CD4-positive, alpha-beta T cell treated with Interleukin-15 for 1 hour (primary cell): ENCODE measurements at places on chromosomes 12 and 14.

GRCh38 chr12:110137786-110138185, 13.6 kb downstream of the IFT81 start:
- no peak for DNase-seq

DNA sequence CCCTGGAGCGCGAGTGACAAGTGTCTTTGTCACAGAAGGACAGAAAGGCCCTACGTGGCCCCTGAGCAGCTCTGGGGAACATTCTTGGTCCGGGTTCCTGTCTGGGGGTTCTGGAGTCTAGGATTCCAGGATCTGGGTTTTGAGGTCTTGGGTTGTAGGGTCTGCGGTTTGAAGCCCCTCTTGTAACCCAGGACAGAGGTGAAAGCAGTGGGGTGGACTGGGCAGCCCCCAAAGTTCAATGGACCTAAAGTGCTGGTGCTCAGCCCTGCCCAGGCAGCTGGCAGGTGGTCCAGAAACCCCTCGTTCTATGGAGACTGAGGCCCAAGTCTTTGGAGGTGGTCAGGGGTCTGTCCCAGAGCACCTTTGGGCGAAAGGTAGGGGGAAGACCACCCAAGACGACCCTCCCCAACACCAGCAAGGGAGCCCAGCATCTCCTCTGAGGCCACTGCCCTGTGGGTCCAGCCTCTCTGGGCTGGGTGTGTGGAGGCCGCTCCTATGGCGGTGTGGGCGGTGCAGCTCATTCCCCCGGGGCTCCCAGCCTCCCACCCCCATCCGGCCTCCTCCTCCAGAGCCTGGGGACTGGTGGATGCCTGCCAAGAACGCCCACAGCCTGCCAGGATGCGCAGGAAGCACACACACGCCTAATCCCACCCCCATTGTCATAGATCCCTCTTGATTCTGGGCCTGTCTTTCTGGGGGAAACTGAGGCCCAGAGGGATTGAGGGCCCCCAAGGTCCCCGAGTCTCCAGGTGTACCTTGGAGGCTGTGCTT, 30.2 kb upstream of the ANKRD9 start:
- DNase-seq, result no peak

DNA sequence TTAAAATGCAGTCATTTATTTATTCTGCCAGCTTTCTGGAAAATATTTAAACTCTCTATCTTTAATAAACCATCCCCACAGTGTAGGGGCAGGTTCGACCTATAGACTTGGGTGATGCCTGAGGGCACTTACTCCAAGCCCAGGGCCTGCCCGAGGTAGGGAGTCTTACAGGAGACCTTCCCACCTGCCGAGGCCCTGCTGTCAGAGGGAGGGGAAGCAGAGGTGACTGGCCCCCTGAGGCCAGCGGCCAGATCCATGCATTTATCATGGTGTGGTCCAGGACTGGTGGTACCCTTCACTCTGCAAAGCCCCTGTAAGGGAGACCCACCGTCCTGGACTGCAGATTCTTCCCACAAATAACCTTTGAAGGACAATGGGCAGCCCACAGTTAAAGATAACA, 7.6 kb downstream of the EML1 start:
- no peak for DNase-seq

GRCh38 chr14:71776471-71777360, 155.5 kb upstream of the RGS6 start:
- DNase-seq, result no peak

DNA sequence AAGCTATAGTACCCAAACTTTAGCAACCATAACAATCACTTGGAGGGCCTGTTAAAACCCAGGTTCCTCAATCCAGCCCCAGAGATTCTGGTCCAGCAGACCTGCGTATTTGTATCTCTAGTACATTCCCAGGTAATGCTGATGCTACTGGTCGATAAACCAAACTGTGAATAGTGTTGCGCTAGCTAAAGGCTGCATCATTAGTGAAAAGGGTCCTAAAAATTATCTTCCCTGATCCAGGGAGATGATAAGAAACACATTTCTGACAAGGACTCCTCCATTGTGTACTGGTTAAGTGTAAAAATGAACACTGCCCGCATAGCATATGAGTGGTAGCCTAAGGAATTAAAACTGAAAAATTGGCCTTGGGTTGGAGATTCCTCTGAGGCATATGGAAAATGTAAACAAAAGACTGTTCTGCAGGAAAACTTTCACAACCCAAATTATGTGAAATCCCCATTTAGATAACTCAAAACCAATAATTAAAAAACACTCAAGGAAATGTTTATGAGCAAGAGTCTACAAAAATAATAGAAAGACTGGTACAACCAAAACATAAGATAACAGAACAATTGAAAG, 322.7 kb downstream of the CEP128 start:
- no peak for DNase-seq

DNA sequence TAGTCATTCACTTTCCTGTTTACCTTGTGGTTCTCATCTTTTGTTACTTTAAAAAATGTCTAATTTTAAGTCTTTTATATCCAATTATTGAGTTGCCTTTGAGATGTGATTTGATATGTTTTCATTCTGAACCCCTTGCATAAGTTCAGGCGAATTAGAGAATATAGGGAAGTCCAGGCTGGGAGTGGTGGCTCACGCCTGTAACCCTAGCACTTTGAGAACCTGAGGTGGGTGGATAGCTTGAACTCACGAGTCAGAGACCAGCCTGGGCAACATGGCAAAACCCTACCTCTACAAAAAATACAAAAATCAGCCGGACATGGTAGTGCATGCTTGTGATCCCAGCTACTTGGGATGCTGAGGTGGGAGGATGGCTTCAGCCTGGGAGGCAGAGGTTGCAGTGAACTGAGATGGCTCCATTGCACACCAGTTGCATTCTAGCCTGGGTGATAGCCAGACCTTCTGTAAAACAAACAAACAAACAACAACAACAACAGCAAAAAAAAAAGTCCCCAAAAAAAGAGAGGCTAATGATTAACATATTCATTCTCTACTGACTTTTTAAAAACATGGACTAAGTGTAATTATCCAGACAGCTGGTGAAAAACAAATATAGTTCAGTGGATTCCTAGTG, 451.1 kb upstream of the RGS6 start:
- DNase-seq, result no peak

- DNase-seq, result no peak
Measured at GRCh38 chr12:107655281-107656065, 30.1 kb upstream of the PWP1 start.

GRCh38 chr14:77344377-77344996, 23.7 kb downstream of the GSTZ1 start:
- no peak for DNase-seq

DNA sequence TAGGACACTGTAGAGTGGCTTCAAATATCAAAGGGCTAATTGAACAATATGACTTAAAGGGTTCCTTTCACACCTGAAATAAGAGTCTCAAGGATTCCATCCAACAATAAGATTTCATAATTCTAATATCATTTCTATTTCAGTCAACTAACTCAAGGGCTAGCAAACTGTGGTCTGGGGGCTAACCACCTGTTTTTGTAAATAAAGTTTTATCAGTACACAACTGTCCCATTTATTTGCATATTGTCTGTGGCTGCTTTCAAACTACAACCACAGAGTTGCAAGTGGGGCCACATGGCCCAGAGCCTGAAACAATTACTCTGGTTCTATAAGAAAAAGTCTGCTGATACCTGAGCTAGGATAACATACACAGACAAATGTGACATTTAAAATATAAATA, 29.1 kb downstream of the MED13L start:
- no peak for DNase-seq

- no peak for DNase-seq
Measured at GRCh38 chr14:20791597-20791996, 10.5 kb downstream of the RNASE6 start.

DNA sequence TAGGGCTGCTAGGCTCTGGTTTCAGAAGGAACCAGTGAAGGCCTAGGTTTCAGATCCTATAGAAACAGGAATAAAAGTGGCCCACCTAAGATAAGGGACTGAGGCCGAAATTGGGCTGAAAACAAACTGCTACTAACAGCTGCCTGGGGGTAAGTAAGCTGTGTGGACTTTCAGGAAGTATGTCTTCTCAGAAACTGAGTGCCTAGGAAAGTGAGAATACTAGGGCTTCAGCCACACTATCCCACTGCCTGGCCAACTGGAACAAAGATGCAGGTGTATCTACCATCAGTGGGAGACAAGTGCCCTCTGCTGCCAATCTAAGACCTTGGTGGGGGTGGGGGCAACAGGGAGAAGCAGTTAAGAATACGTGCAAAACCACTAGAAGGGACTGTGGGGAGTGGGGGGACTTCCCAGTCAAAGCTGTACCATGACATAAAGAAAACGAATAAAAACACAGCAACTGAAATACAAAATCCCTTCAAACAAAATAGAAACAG, 82.5 kb downstream of the MED13L start:
- DNase-seq, result peak; percentile 71

- no peak for DNase-seq
Measured at GRCh38 chr14:37673439-37673838, 78.0 kb downstream of the TTC6 start.

DNA sequence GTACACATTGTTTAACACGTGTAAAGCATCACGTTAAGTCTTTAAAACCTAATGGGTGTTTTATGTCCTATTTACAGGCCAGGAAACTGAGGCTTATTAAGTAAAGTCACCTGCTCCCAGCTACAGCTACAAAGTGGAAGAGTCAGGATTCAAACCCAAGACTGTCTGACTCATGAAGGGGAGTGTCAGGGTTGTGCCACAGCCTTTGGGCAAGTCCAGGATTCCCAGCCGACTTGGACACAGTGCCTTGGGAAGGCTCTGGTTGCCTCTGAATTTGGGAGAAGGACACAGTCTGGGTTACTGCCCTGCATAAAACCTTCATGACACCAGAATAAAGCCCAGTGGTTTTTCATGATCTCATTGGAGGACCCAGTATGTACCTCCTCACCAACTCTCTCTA, 7.3 kb downstream of the RNU4-2 start:
- no peak for DNase-seq

DNA sequence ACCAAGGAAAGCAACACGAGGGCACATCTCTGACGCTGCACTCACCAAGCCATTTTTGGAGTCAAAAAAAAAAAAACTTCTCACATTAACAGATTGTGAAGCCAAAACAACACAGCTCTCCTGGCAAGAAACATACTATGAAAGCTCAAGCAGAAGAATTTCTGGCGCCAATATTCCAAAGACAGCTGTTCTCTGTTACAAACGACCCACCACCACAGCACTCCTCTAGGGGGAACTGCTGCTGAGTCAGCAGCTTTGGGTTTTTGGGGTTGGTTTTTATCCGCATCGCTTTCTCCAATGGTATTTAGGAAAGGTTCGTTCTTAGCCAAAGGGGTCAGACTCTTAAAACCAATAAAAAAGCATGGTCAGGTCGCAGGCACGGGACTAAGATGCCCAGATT, 379.4 kb downstream of the RPS29 start:
- DNase-seq, result no peak

GRCh38 chr14:106039400-106039799, 513.0 kb downstream of the TMEM121 start:
- no peak for DNase-seq

DNA sequence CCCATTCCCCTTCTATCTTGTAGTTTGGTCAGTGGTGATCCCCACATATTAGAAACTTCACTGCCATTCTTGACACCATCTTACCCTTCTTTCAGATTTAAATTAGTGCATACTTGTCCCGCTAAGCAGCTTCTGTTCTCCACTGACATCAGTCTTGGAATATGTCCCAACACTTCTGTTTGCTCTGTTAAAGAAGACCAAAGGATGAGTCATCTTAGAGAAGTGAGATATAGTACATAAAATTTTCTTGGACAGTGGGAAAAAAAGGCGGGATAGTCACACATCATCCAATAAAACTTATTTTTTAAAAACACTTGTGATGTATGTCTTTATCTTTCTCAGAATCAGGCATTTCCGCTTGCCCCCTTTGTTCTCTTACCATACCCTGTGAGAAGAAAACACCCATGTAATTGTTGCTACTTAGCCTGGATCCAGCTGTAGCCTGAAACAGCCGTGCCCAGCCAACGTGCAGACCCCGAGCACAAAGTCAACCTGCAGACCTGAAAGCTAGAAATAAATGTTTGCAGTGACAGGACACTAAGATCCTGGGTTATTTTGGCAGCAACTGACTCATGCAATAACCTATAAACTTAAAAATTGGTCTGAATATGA, 100.1 kb upstream of the PDE3A start:
- no peak for DNase-seq

DNA sequence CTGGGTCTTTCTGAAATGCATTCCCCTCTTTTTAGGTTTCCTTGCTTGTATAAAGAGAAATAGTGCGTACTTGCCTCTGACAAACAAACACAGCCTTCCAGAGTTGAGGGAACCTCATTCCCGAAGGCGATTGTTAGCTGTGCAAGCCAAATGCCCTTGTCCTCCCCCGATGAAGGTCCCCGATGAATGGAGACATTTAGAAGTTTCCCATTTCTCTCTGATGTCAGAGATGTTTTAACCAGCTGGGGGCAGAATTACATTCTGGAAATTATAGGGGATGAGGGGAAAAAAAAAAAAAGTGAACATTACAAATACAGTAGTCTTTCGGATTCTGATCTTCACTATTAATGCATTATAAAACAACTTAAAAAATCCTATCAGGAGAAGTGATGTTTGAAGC, 366.8 kb downstream of the VRK1 start:
- DNase-seq, result no peak

- DNase-seq, result no peak
Measured at GRCh38 chr12:100356644-100357223, at the start of gene SLC17A8. Gene SLC17A8, plus strand, starts transcription at chr12:100357074. Its CDS starts 318 bp downstream, at chr12:100357392.

- DNase-seq, result no peak
Measured at GRCh38 chr12:65603438-65604351, 220.6 kb upstream of the HMGA2 start.

DNA sequence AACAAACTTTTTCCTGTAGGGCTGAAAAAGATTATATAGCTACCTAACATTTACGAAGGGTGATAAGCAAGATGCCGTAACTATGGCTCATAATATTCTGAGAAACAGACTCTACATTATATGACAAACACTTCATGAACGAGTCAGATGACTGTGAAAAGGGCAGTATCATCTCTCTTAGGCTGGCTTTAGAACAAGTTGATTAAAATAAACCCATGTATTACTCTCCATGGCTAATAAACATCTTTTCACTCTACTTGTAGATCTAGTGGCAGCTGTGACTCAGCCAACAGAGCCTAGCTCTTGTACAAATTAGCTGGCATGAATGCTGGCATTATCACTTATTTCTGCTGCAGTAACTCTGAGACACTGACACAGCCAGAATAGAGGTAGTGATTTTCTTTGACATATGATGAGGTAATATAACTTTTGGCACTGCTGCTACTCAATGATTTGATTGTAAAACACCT, 47.1 kb downstream of the SLC2A13 start:
- DNase-seq, result no peak

- DNase-seq, result no peak
Measured at GRCh38 chr14:33612197-33612505, 338.7 kb downstream of the EGLN3 start.
